ENCODE measurements at places on chromosomes 2 and 18.

DNA sequence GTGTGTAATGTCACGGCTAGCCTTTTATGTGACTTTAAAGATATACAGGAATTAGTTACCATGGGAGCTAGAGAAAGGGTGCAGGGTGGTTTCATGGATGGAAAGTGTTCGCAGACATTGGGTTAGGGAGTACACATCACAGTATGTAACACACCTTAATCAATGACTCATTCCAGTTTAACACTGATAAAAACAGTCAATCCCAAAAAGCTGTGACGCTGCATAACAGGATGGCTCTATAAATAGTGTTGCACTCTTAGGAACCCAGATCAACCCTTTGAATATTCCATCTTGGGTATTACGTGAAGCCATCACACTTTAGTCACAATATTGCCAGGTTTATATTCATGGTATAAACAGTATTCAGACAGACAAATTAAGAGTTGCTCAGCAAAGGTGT lies 33.6 kb downstream of the CAB39 start:
- no peak for DNase-seq

- no peak for DNase-seq
Measured at GRCh38 chr2:176832086-176832485, 380.5 kb upstream of the HNRNPA3 start.

DNA sequence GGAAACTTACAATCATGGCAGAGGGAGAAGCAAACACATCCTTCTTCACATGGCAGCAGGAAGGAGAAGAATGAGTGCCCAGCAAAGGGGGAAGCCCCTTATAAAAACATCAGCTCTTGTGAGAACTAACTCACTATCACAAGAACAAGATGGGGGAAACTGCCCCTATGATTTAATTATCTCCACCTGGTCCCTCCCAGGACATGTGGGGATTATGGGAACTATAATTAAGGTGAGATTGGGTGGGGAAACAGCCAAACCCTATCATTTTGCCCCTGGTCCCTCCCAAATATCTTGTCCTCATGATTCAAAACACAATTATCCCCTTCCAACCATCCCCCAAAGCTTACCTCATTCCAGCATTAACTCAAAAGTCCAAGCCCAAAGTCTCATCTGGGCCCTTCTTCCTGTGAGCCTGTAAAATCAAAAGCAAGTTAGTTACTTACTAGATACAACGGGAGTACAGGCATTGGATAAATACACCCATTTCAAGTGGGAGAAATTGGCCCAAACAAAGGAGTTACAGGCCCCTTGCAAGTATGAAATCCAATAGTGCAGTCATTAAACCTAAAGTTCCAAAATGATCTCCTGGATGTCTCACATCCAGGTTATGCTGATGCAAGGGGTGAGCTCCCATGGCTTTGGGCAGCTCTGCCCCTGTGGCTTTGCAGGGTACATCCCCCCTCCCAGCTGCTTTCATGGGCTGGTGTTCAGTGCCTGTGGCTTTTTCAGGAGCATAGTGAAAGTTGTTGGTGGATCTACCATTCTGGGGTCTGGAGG lies 122.3 kb downstream of the MYCN start:
- no peak for DNase-seq

DNA sequence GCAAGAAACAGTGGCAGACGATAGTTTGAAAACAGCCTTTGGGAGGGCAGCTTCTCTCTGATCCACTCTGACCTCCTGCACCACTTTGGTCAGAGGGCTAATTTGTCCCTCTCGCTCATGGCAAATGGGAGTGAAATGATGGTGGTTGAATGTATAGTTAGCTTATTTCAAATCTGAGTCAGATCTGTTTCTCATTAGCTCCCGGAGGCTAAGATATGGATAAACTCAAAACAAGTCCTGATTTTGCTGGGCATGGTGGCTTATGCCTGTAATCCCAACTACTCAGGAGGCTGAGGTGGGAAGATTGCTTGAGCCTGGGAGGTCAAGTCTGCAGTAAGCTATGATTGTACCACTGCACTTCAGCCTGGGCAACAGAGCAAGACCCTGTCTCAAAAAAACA lies 145.0 kb downstream of the ALK start:
- no peak for DNase-seq

DNA sequence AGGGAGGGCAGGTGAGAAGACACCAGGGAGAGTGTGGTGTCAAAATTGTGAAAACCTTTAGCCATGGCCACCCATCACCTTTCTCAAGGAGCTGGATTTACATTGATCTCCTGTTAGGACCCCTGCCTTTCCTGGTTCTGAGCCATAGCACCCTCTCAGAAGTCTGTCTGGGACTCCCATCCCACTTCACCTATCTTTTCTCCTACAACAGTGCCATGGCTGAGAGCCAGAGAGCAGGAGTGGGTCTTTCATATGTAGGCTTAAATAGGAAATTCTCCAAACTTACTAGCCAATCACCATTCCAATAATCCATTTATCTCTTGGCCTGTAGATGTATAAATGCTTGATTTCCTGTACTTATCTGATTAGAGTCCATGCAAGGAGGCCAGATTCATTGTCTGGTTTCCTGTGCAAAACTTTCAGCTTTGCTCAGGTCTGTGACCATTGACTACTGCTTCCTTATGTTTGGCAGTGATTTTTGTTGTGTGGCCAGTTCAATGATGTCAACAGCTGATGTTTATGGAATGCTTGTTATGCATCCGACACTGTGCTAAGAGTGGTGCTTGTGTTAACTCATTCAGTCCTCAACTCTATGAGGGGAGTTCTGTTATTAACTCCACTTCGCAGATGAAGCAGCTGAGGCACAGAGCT lies 57.6 kb upstream of the IGFBP5 start:
- DNase-seq, result no peak

DNA sequence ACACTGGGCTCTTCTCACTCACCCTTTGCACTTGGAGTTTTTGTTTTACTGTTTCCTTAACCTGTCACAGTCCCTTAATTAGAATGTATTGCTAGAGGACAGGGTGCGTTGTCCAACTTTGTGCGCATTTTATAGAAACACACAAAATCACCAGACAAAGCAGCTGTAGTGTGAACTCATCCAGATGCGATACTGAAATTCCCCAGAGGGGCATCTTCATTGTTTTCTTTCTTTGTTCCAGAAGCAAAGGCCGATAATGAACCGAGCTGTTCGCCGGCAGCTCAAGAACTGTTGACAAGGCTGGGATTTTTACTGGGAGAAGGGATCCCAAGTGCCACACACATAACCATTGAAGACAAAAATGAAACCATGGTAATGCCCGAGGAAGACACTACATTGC lies 137.6 kb downstream of the WDSUB1 start:
- no peak for DNase-seq

- DNase-seq, result no peak
Measured at GRCh38 chr18:59432803-59433597, 73.9 kb upstream of the LMAN1 start.

DNA sequence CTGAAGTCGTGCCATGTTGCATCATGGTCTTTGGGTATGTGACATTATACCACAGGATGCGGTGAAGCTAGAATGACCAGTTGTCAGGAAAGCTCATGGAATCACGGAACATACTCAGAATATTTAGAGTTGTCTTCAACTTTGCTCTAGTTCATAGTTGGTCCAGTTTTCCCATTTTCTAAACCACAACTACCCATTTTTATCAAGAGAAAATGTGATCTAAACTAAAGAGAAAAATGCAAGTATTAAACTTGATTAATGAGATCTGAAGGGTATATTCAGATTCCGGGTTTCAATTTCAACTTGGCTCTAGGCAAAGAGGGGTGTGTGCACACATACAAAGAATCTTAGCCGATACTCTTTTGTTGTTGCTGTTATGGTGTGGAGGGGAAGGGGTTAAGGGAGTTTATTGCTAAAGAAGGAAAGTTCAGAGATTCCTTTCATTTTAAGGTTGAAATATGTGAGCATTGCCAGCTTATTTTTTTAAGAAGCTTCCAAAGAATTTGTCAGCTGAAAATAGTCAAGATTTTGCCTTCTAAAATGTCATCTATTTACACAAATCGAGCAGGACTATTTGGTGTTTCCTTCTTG lies 516.6 kb upstream of the ZEB2 start:
- no peak for DNase-seq

DNA sequence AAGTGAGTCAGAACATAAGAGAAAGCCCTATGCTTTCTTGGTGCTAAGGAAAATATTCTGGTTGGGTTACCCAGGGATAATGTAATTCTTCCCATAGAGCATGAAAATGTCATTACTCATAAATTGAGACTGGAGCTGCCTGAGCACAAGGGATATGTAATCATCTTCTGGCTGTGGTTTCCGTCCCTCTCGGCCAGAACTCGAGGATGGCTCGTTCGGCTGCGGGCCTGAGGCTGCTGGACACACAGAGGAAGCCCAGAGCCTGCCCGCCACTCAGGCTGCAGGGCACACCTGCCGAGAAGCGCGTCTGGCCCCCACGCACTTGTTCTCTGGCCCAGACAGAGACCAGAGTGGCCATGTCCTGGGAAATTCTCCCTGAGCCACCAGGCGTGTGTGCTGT lies 104.9 kb downstream of the ASAP2 start:
- DNase-seq, result no peak

DNA sequence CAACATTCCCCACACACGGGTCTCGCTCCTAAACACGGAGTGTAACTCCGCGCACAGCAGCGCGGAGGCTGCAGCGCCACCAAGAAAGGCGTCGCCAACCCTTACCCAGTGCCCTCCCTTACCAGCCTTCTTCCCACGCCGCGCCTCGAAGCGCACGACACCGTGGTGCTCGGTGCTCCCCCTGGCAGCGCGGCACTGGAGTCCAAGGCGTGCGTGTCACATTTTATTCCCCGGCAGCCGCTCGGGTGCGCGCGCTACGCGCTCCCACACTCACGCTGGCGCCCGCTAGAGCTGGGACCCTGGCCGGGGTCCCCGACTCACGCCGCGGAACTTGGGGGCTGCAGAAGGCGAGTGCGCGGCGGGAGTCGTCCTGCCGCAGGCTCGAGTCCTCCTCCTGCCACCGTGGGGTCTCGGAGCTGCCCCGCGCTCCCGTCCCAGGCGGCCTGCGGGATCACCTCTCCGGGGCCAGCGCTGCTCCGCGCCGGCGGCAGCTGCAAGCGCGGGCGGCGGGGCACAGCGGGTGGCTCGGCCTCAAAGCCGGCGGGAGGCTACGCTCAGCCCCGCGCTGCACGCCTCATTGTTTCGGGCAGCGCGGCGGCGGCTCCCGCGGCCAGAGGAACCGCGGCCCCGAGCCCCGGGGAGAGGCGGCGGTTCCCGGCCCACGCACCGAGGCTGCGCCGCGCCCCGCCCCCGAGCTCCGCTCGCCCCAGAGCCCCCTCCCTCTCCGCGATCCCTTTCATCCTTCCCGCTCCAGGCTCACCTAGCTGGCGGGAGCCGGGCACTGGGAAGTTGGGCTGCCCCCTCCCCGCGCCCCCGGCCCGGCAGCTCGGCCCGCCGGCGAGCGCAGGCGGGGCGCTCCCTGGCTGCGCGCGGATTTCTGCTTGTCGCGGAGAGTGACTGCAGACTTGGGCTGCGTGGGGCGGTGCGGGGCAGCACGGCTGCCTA lies at the start of gene ST6GAL2:
Gene ST6GAL2 (minus strand): TSS at position 197 of the 945 bp plus-strand sequence. CDS start 42,190 bp downstream, outside the sequence.
- DNase-seq, result peak; percentile 58

- DNase-seq, result no peak
Measured at GRCh38 chr2:210169516-210170195, 1.6 kb downstream of the KANSL1L start.

- no peak for DNase-seq
Measured at GRCh38 chr2:37665604-37666362, 5.7 kb downstream of the CDC42EP3 start.

GRCh38 chr2:28833740-28834470 lies 23.3 kb downstream of the SPDYA start:
- DNase-seq, result no peak

DNA sequence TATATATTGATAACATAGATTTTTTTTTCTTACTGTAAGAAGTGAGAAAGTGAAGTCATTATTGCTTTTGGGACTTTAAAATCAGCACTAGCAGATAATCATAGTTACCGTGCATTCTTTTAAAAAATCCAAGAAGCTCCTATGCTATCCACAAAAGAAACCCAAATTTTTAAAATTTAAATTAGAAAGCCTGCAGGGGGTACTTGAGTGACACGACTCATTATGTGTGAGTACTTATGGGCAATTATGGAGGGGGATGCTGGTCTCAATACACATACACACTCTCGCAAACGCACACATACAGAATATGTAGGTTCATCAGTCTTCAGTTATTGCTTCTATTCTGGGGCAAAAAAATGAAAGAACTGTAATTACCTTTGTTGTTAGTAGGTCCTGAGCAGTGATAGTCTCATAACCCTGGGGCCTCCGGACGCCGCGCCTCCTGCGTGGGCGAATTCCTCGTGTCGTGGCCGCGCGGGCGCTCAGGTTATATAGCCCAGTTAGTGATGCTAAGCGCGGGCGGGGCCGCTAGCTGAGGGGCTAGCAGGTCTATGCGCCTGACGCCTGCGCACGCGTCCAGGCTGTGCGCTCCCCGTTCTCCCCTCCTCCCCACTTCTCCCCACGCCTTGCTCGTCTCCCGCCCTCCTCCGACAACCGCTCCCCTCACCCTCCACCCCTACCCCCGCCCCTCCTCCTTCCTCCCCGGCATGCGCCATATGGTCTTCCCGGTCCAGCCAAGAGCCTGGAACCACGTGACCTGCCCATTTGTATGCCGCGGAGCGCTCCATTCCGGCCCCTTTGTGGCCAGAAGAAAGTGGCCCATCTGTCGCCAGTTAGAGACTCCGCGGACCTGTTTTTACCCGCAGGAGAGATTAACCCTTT lies at the start of gene NEUROD1:
Gene NEUROD1 (minus strand): TSS at position 463 of the 882 bp plus-strand sequence. CDS start 1,657 bp downstream, outside the sequence.
- no peak for DNase-seq

GRCh38 chr18:46158499-46158898 lies 54.3 kb downstream of the HAUS1 start:
- no peak for DNase-seq

GRCh38 chr2:1781291-1782080 lies 37.2 kb upstream of the PXDN start:
- no peak for DNase-seq

GRCh38 chr2:215215637-215216036 lies 77.2 kb upstream of the ABCA12 start:
- DNase-seq, result no peak

DNA sequence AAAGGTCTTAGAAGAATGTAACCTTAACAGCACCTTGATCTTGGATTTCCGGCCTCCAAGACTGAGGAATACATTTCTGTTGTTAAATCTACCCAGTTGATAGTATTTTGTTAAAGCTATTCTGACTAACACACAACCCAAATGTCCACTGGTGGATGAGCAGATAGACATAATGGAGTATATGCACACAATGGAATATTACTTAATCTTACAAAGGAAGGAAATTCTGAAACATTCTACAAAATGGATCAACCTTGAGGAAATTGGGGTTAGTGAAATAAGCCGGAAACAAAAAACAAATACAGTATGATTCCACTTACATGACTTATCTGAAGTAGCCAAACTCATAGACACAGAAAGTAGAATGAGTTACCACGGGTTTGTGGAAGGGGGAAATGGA lies 168.7 kb downstream of the ZNF804A start:
- DNase-seq, result no peak

- DNase-seq, result no peak
Measured at GRCh38 chr2:69164061-69164778, 151.2 kb downstream of the ANTXR1 start.

- DNase-seq, result no peak
Measured at GRCh38 chr2:194166818-194167217, 1490.2 kb upstream of the SLC39A10 start.
